ENCODE measurements at places on chromosomes 1 and 21.

GRCh38 chr21:40208206-40208947 is 341.1 kb downstream of the PCP4 start:
- no peak for DNase-seq

- DNase-seq, result no peak
Observed at GRCh38 chr1:35361638-35362037, 93.1 kb downstream of the ZMYM4 start.

DNA sequence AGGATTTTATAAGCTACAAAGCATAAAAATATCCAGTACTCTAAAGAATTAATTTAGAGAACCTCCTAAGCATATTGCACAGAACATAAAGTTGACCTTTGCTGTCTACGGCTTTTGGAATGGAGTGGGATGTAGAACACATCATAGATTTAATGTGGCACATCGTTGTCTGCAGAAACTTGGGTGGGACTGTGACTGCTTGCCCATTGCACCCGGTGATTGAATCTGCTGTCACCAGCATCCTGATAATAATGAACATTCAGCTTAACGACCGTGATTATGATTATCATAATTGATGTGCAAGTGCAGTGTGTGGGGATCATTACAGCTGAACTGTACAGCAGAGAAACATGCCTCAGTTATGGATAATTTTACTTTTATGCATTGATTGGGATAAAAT is 181.9 kb downstream of the SPATA17 start:
- DNase-seq, result no peak

DNA sequence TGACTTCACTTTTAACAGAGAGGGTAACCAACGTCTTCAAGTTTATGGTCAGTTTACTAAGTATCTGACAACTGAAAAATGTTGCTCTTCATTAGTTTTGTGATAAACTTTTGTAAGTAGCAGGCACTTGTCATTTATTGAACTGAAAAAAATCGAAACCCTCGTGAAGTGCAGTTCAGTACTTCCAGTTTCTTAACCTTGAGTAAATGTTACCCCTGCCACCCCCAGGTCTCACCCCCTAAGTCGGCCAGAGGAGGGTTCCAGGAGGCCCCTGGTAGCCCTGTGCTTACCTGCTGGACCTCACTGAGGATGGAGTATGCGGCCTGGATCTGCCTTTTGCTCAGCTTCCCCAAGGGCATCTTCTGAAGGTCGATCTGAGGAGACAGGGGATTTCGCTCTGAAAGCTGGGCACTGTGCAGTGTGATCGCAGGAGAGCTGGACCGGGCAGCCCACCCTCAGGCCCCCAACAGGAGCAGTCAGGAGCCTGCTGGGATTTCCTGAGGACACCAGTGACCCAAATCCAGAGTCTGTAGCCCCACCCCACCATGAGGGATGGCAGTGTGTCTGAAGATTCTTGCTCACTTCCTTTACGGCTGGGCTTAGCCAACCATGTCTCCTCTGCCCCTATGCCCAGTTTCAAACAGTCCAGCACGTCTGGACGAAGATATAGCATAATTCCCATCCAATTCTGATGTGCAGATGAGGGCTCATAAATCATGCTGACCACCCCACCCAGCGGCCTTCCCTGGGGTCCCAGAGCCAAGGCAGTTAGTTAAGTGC is 37.6 kb downstream of the PARP1 start:
- no peak for DNase-seq

DNA sequence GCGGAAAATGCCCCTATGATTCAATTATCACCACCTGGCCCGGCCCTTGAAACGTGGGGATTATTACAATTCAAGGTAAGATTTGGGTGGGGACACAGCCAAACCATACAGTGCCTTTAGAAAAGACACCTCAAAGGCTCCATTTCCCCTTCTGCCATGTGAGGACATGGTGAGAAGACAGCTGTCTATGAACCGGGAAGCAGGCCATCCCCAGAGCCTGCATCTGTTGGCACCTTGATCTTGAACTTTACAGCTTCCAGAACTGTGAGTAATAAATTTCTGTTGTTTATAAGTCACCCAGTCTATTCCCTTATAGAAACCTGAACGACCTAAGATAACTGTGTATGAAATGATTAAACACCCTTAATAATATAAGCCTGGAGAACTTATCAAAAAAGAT is 61.6 kb downstream of the KIFAP3 start:
- DNase-seq, result no peak

- no peak for DNase-seq
Observed at GRCh38 chr1:69292833-69293232, 274.9 kb upstream of the LRRC7 start.

- DNase-seq, result no peak
Observed at GRCh38 chr1:77631751-77632150, 50.7 kb downstream of the ZZZ3 start.
